ENCODE measurements at places on chromosomes 13 and 19.

GRCh38 chr19:8905342-8905741, 73.2 kb downstream of the MBD3L1 start:
- no peak for DNase-seq

DNA sequence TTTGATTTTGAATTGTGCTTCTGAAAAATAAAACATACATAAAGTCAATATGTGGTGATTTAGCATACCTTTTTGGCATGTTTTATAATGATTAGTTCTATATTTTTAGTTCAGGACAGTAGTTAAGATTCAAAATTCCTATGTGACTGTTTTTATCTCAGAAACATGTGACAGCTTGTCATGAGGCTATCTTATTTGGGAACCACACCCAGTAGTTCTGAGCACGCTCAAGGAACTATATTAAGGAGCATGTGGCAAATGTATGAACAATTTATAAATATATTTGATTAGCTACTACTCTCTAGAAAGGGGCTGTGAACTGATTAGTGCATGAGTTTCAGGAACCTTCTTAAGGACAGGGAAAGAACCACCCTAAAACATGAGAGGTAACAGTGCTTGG, 38.8 kb downstream of the FGF9 start:
- DNase-seq: no peak

- no peak for DNase-seq
These were observed 746.6 kb downstream of the UQCRFS1 start for GRCh38 chr19:28466107-28467045.

DNA sequence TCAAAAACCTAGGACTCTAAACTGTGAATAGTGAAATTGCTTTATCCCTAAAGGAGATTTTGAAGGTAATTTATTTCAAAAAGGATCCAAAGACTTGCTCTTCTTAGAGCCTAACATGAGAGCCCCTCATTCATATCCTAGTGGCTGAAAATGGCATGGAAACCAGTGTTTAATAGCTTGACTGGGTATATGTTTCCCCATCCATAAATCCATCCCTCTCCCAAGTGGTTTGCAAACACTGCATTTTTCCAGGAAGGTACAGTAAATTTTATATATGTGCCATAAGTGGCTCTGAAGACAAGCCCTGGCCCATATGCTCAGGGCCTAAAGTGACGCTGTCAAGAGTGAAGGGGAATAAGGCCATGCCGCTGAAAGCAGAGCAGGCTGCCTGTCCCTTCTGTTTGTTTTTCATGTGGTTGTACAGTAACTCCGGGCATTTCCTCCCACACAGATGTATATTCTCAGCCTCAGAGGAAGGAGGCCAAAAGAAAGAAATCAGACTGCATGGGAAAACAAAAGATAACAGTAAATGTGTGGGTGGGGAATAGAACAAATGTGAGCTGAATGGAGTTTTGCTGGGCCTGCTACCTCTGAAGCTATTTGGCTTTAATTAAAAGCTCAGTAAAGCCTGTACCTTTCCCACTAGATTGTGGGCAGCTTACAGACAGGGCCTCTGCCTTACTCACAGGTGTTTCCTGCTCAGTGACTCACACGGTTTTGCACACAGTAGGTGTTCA, 181.9 kb downstream of the PCDH9 start:
- no peak for DNase-seq

DNA sequence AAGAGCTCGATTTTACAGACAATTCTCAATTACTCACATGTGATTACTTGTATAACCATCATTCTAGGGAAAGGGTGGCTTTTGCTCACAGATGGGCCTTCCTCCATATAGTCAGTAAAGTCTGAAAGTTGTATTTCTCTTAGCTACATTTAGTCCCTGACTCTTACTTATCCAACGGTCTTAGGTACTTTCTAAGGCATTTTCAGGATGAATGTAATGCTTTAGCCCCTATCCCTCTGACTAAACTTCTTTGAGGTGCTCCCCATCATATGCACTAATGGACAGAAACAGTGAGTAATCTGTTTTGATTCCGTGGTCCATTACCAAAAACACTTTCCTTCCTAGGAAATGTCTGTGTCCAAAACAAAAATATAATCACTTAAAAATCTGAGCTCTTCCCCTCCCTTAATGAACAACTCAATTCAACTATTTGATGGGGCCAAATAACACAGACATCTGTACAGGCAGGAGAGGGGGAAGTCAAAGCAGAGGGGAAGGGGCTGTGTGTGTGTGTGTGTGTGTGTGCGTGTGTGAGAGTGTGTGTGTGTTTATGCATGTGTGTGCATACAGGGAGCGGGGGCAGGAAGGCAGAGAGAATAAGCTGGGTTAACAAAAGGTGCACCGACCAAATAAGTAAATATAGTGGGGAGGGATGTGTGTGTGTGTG, 84.9 kb downstream of the USP12 start:
- DNase-seq: no peak

DNA sequence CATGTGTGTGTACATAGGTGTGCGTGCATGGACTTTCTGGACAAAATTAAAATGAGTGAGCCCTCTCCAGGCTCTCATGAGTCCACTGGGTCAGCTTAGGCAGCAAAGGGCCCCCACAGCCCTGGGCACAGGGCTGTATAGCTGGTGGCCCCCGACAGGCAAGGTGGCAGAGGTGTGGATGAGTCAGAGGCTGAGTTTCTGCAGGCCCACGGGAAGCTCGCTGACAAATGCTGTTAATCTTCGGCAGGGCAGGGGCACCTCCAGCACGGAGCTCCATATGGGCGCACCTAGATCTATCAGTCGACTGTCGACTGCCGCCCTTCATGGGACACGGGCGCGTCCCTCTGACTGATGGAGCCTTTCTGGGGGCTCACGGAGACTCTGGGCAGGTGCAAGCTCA, 181.1 kb downstream of the URI1 start:
- no peak for DNase-seq

GRCh38 chr19:17070912-17071311, 4.3 kb downstream of the HAUS8 start:
- DNase-seq: no peak

GRCh38 chr13:36921631-36922301, 1.7 kb upstream of the SMAD9 start:
- no peak for DNase-seq

DNA sequence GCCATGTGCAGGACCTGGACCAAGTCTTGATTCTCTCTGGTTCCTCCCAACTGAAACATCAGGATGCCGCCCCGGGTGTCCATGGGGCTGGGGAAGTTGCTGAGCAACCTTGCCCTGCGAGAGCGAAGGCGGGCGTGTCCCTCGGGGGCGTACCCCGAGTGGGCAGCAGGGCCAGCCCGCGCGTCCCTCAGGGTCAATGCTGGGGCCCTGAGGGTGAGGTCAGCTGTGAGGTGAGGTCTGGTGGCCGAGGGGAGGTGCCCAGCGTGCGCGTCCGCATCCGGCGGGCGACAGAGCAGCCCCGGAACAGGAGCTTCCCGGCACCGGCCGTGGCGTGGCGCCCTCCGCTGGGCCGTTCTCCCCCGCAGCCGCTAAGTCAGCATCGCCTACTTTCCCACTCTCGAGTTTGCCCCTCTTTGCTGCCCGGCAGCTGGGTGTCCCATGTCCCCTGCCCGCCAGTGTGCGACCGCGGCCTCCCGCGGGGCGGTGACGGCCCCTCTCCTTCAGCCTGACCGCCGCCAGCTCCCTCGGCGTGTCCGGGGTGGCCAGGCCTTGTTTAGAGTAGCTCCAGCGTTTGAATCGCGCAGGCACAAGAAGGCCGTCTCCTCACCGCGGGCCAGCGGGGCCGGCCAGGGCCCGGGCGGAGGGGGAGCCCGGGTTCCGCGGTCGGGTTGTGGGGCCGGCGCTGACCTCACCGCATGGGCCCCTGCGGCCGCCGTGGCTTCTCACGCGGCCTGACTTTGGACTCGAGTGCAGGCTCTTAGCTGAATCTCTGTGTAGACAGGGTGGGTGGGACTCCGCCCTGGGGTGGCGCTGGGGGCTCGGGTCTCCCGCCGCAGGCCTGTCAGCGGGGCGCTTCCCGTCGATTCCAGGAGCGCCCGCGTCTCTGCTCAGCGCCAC, 33.0 kb downstream of the GJA3 start:
- no peak for DNase-seq
